GM06990 (cell line): ENCODE measurements at places on chromosomes 11 and 22.

DNA sequence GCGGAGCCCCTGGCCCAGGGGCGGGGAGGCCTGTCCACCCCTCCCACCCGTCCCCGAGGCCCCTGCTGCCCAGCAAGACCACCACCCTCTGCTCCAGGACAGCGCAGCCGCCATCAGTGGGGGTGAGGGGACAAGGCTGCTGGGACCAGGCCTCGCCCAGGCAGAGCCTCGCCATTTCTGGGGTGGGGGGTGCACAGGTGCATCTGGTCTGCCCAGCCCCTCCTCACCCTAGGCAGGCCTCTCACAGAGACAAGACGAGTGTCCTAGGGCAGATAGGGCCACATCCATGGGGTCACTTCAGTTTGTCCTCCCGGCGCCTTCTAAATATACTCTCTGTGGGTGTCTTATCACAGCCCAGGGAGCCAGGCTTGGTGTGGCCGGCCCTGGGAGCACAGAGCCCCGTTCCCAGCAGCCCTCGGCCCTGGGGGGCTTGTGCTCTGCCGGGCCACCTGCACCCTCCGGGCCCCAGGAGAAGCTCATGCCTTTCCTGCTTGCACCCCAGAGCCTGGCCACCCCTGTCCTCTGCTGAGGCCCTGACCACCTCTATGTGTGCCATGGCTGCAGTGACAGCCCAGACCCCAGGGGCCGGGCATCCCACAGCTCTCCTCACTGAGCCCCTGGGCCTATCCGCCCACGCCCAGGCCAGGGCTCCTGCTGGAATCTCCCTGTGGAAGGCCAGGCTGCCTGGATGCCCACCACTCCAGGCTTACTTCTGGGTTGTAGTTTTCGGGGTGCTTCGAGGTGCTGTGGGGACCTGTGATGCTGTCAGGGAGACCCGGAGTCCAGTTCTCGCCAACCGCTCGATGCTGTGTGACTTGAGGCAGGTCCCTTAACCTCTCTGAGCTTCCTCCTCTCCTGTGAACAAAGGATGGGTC, 70.8 kb downstream of the KCNQ1 start:
- DNase-seq: no peak

DNA sequence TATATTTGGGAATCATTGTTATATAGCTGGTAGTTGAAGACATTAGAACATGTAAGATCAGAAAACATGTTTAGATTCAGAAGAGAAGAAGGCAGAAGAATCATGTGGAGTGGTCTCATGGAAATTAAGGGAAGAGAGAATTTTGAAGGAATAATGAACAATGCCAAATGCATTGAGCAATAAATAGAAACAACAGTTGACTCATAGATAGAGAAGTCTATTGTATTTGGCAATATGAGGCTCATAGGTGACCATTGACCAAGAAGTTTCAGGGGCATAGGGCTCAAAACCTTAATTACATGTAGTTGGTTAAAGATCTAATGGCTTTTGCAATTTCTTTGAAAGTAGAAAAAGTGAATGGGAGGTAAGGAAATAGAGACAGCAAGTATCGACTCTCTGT, 123.9 kb downstream of the PAX6 start:
- DNase-seq: no peak

DNA sequence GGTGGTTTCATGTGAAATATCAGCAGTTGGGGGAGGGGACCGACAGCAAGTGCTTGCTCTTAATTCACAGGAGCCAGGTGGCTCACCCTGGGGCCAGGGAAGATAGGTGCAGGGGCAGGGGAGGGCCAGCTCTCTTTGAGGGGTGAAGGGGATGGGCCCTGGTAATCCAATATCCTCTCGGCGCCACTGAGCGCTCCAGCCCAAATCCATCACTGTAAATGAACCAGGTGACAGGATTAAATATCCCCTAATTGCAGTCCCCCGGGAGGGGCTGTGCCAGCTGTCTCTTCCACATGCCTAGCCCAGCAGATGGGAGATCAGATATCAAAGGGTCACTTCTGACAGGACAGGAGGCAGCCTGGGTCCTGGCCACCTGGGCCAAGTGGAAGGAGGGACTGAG, 531.8 kb upstream of the CADM1 start:
- DNase-seq: no peak

DNA sequence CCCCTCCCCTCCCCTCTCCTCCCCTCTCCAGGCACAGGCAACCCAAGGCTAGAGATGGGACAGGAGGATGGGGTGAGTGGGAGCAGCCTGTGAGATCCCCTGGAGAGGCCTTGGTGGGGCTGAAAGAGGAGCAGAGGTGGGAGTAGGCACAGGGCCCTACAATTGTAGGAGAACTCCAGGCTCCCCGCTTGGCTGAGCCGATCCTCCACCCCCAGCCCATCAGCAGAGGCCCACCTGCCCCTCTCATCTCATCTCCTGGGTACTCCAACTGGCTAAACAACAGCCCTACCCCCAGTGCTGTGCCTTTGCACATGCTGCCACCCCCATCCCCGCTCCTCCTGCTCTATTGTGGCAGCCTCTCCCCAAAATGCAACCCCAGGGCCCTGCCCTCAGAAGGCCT, 52.0 kb upstream of the A4GALT start:
- no peak for DNase-seq

DNA sequence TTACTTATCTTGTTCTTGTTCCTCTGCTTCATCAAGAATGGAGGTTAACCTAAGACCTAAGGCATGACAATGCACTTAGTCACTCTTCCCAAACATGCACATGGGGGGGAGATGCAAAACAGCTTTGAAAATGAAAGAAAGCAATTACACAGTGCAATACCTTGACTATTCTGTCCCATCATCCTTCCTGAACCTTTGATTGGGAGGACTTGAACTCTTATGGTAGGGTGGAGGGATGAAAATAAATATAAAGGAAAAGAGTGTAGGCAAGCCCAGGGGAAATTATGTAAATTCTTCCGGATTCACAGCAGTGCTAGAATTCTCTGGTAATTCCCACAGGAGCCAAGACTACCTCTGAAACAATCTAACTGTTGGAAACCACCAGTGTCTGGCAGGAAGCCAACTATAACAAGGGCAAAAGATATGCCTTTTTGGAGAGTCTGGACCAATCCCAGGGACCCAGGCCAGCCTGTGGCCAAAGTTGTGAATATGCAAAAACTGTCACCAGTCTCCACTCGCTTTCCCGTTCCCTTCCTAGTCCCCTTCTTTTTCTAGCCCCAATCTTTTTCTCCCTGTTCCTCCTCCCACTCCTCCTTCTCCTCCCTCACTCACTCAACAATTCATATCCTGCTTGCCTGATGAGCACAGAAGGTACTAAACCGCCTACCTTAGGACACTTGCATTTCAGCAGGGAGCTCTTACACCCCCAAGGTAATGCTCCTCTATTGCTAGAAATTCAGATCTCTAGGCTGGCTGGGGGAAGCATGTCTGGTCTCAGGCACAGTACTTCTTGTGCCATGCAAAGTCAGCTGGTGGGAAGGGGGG, 2.5 kb upstream of the RCN1 start:
- no peak for DNase-seq

- DNase-seq: no peak
Measured at GRCh38 chr11:15288863-15289262, 174.1 kb downstream of the INSC start.

- DNase-seq: peak; percentile 55
Measured at GRCh38 chr11:14643697-14644225, at the start of gene PDE3B. Gene PDE3B, plus strand, starts transcription at chr11:14643804. Its CDS starts 272 bp downstream, at chr11:14644076.

- DNase-seq: no peak
Measured at GRCh38 chr11:55357560-55358184, 10.1 kb upstream of the OR4A15 start.

DNA sequence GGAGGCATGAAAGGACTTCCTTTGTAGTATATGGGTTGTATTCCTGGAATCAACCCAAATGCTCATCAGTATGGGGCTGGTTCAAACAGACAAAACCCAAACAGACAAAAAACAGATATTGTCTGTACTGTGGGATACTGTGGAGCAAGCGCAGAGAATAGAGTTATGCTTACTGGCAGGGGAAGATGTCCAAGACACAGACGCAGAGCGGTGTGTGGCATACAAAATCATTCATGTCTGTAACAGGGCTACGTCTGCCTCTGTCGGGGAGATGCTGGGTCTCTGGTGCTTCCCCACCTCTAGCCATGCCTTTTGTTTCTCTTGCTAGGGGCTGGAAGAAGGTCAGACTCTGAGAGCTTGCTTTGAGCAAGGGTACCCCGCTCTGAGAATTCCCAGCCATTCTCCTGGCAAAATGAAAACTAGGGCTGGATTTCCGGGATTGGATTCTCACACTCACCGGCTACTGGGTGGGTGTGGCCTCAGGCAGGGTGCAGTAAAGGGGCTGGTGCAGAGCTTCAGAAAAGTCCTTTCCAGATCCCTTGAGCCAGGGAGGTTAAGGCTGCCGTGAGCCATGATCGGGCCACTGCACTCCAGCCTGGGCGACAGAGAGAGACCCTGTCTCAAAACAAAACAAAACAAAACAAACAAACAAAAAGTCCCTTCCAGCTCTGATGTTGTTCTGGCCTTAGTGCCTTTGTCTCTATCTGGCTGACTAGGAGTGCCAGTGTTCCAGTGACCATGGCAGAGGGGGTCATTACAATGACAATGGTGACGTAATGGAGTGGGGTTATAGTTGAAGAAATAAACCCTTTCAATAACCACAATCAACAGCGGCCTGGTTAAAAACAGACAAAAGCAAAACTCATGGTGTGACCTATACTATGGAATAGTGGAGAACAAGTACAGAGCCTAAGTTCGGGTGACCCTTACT, 2.9 kb upstream of the ABCC8 start:
- no peak for DNase-seq

DNA sequence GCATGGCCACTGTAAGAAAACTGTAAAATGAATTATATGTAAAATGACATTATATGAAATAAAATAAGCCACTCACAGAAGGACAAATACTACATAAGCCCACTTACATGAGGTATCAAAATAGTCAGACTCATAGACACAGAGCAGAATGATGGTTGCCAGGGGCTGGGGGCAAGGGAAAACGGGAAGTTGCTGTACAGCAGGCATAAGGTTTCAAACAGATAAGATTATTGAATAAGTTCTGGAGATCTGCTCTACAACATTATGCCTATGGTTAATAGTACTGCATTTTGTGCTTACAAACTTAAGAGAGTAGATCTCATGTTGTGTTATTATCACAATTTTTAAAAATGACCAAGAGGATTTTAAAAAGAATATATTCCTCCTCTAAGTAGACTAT, 32.7 kb upstream of the HEPHL1 start:
- DNase-seq: no peak

DNA sequence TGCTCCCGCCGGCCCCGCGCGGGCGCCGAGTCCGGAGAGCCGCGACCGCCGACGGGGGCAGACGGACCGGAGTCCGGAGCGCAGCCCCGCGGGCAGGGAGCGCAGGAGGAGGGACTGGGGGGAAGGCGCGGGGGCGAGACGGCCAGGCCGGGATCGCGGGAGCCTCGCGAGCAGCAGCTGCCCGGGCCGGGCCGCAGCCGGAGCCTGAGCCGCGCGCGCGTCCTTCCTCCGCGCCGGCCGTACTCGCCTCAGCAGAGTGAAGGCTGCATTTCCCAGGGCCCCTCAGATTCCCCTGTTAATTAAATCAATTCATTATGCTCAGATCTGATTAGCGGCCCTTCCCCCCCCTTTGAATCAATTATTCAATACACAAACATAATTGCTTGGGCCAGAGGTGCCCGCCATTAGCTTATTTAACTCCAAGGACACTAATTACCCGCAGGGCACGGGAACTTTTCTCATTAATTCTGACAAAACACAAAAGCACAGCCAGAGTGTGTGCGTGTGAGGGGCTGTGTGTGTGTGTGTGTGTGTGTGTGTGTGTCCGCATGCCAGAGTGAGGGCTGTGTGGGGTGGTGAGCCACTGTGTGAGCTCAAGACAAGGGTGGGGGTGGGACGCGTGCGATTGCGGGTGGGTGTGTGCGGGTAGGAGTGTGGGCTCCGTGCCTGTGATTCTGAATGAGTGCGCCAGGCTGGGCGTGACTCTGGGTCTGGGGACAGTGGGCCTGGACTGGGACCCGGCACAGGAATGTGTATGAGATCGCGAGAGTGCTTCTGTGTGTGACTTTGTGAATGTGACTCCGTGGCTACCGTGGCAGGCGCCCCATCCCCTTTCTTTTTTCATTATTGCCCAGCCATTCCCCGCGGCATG, 5.1 kb upstream of the LMO1 start:
- DNase-seq: no peak

DNA sequence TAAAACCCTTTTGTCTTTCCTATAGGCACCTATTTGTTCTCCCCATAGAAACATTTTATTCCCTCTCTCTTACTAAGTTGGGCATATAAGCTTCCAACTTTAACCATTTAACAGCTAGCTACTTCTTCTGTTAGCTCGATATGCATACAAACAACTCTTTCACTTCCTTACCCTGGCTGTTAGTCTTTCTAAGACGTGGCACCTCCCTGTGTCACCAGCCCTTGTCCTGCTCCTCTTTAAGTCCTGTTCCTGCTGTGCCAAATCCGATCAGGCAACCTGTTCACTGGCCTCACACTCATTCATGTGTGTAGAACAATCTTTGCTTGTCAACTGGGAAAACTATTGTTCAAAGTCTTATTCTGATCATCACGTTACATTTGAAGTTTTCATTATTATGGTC, 1376.1 kb upstream of the TENM4 start:
- peak; percentile 11 for DNase-seq

GRCh38 chr11:16825968-16826367, 87.5 kb downstream of the C11orf58 start:
- DNase-seq: no peak

DNA sequence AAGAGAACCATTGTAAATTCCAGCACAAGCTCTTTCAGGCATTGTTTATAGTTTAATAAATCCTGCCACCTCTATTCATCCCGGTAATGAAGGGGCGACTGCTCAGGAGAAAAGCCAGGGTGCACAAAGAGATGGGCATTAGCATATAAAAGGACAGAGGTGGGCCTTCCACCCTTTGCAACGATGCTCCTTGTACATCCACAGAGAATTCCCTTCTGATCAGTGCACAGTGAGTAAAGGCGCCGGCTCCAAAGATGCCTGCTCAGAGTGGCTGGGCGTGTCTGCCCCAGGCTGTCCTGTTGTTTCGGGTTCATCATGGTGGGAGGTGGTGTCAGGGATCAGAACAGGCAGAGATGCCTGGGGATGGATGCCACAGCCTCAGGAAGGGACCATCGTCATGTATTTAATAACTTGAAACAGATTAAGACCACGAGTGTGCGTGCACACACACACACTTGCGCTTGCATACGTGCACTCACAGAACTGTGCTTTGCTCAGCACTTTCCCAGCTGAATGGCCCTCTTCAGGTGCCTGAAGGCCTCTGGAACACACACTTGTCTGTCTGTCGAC, 305.0 kb downstream of the TBC1D22A start:
- DNase-seq: no peak

DNA sequence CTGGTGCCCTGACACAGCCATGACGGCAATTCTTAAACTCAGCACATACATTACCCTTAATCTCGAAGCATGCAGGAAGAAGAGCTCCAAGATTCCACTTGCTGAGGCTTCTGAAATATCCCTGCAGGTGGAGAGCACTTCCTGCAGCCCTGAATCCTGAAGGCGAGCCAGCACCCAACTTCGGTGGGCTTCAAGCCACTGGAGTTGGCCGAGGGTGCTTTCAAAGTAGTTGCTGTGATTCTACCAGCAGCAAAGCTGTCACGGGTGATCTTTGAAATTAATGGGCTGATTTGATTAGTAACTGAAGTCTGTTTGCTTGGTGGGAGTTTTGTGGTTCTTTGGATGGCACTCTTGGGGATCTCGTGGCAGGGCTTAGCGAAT, 9.0 kb upstream of the FTH1 start:
- no peak for DNase-seq
